ENCODE measurements at places on chromosomes 2 and 18.

DNA sequence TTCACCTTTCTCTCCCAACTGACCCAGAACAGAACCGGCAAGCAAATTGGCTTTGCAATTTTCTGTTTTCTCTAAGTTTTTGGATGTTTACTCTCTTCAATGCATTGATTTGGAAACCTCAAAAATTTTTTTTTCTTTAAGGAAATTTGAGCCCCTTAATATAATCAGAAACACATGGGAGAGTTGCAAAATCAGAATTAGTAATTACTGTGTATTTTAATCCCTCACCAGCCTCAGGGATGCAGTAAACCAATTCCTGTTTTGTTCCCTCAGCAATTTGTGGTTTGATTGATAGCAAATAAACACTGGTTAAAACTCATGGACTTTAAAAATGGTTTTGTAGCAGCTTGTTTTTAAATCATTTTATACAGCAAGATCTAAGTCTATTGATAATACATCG lies 281.5 kb downstream of the NEDD4L start:
- no peak for DNase-seq

GRCh38 chr18:13539843-13540476 lies 186.4 kb downstream of the FAM210A start:
- no peak for DNase-seq

DNA sequence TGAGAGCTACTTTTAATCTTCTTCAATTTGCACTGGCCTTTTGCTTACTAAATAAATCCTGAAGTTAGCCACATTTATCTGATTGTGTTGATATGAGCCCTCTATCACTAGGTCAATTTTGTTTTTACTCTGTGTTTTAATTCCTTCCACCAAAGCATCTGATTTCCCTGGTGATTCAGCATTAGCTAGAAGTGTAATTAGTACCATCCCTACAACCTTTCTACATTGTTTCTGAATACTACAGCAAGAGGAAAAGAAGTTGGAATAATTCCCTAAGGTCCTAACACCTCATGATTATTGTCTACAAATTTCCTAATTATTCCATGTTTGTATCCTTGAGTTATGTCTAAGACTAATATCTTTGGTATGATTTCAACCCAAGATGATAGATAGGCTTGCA lies 1093.6 kb downstream of the SUCLG1 start:
- no peak for DNase-seq

- DNase-seq: no peak
Measured at GRCh38 chr2:54617409-54617808, 106.1 kb upstream of the EML6 start.

- DNase-seq: no peak
Measured at GRCh38 chr2:137706786-137707613, 257.3 kb upstream of the HNMT start.

Measured in NCI-H187 (cell line).